Left renal cortex interstitium (tissue), 4 donors: ENCODE measurements at places on chromosomes 6 and 20. TPM values are rescaled to one million over a fixed set of nuclear protein-coding genes. Genes with fewer than 3 reads are reported as not detected.

- DNase-seq: no peak
These were observed 15.6 kb downstream of the RAD21L1 start for GRCh38 chr20:1241456-1241855.

DNA sequence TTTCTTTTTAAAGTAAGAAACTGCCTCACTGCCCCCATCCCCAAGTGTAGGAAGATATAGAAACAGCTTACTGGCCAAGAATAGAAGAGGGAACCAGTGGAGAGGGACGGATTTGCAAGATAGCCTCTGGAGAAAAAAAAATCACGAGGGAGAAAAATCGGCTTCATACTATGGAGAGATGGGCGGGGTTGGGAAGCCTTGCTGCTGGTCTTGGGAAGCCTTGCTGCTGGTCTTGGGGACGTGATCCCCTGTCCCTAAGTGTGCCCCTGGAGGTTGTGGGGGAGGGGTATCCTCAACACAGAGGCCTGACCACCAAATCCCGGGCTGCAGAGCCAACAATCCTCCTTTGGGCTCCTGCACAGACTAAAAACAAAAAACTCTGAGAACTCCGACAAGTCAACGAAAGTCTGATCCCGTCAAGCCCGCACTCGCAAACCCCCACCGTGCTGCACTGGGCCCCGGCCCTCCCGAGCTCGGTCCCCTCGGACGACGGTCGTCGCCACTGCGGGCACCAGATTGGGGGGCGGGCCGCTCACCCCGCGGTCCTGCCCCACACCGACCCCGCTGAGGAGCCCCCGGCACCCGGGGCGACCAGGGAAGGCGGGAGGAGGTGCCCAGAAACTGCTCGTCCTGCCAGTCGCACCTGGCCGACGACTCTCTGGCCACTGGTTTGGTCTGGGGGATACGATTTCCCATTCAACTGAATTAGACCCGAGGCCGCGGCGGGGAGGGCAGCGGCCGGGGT, 750 bp downstream of the MAP7 start:
- DNase-seq: no peak

DNA sequence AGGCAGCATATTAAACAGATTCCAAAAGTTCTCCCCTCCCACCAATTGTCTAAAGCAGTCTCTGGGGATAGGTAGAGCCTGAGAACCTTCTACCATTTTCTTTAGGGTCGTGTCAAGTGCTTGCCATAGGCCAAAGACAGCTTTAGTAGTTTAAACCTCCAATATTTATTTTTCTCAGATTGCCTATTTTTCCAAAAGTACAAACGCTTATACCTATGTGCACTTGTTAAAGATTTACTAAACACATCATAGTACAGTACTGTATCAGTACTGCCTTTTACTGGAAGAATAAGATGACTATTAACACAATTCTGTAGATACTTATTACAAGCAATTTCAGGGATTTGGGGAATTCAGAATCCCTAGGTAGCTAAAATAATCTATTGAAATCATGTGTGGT, 29.4 kb downstream of the AKIRIN2 start:
- no peak for DNase-seq

Gene NTSR1
- 1.6 TPM for polyA plus RNA-seq

DNA sequence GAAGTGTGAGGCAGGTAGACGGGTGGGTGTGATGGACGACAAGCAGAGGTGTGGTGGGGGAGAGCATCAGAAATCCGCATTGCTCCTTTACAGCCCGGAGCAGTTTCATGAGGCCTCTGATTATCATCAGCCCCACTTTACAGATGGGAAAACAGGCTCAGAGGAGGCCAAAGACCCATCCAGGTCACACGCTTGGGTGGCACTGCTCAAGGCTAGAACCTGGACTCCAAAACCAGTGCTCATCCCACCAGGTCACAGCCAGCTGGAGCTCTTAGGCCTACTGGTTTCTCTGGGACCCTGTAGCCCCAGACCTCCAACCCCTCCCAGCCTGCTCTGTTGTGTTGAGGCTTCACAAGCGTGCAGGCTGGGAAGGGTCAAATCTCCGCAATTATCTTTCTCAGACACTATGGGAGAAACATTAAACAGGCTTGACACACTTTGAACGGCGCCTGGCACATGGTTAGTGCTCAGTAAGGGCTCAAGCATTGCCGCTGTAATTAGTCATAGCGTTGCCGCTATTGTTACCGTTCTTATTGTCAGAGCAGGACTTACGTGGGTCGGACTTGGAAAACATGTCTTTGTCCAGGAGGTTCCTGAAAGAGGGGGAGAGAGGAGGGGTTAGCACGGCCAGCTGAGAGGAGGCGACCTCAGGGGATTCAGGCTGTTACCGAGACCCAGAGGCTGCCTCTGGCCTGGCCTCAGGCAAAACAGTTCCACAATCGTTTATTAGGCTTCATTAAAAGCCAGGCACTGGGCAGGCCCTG, 16.6 kb downstream of the CPNE5 start:
- DNase-seq: no peak

Gene OR12D3
- polyA plus RNA-seq: not detected

DNA sequence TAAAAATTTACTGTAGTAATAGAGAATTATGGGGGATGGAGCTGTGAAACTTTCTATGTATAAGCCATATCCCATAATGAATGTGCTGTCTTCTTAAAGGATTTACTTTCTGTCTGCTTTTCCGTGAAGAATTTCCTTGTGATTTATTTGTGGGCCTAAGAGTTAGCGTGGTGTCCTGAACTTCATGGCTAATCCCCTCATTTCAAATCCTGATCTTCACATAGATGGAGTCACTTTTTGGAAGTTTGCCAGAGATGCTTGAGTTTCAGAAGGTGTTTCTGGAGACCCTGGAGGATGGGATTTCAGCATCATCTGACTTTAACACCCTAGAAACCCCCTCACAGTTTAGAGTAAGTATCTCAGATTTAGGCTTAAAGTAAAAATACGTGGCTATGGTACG, 19.4 kb upstream of the CLDN20 start:
- DNase-seq: no peak

Gene FOXA2
- not detected for polyA plus RNA-seq

Gene VWA7
- 10.7 TPM for polyA plus RNA-seq

- DNase-seq: no peak
These were observed 114.9 kb downstream of the ADGRG6 start for GRCh38 chr6:142416686-142417085.

DNA sequence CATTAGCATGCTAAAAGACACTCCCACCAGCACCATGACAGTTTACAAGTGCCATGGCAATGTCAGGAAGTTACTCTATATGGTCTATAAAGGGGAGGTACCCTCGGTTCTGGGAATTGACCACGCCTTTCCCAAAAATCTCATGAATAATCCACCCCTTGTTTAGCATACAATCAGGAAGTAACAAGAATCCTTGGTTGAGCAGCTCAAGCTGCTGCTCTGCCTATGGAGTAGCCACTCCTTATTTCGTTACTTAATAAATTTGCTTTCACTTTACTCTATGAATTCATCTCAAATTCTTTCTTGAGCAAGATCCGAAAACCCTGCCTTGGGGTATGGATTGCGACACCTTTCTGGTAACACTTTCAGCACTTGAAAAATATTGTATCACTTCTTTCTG, 243.0 kb downstream of the BMP2 start:
- no peak for DNase-seq

GRCh38 chr6:7909323-7910276, 988 bp downstream of the TXNDC5 start:
- no peak for DNase-seq

DNA sequence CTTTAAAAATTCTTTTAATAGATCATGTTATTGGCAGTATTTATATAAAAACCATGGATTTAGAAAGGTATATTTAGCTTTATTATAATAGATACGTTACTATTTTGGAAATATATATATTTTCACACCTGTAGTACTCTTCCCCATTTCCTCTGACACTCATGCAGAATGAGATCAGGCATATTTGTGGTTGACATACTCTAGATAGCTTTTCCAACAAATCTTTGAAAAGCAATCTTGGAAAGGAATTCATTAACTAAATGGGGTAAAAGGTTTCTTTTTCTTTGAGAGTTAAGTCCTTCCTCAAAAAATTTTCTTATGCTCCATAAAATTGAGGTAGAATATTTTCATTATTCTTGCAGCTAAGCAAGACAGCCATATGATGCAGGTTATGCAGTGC, 14.5 kb downstream of the ASF1A start:
- no peak for DNase-seq

DNA sequence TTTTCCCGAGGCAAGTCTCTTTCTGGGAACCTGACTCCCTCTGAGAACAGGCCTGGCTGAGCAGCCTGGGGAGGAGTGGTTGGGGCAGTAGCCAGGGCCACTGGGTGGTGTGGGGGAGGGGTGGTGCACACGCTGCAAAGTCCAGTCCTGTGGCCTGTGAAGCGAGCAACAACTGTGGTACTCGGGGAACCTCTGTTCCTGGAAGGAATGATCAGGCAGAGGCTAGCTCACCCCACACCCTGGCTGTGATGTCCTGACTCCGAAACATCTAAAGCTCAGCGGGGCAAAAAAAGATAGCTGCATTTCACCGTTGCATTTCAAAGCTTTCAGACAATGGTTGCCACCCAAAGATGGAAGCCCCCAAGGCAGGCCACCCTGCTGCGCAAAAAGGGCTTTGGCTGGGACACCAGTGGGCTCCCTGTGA, 25.5 kb downstream of the PCK1 start:
- no peak for DNase-seq

Gene TRERF1
- polyA plus RNA-seq: 15.6 TPM
